ENCODE measurements at places on chromosomes 16 and 17. TPM values are rescaled to one million over a fixed set of nuclear protein-coding genes. Genes with fewer than 3 reads are reported as not detected.

Gene ELP5
- 62.5 TPM for total RNA-seq

GRCh38 chr16:1152123-1152638 lies 725 bp upstream of the CACNA1H start:
- no peak for DNase-seq
- H3K4me3 ChIP-seq: peak overlapping the region; percentile 62
- peaks cover 89% of the 10 kb centered on the region for H3K27me3 ChIP-seq

Gene LRRC59
- 23.7 TPM for total RNA-seq

- no peak for DNase-seq
- H3K4me1 ChIP-seq: peaks cover 53% of the 10 kb centered on the region
- H3K4me3 ChIP-seq: no peak overlapping the region
Observed at GRCh38 chr17:77326636-77327035, 185.9 kb downstream of the SEC14L1 start.

Gene HOXB13
- total RNA-seq: not detected

DNA sequence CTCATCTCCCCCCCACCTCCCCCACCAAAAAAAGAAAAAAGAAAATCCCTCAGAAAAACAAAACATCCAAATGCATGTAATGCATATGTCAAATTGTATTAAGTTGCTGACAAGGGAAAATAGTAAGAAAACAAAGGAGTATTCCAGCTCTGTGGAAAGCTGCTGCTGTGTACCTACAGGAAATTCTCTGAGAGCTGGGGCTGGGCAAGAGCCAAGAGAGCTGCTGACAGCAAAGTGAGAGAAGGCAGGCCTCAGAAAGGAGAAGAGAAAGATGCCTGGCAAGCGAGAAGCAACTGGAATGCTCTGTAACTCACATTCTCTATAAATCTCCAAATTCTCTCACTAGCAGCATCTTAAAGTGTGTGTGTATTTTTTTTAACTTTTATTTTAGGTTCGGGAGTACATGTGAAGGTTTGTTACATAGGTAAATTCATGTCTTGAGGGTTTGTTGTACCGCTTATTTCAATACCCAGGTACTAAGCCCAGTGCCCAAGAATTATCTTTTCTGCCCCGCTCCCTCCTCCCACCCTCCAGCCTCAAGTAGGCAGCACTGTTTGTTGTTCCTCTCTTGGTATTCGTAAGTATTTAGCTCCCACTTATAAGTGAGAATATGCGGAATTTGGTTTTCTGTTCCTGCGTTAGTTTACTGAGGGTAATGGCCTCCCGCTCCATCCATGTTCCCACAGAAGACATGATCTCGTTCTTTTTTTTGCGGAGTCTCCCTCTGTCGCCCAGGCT lies 24.4 kb downstream of the CNTROB start:
- peak; percentile 82 for DNase-seq
- H3K36me3 ChIP-seq: no peaks in the 10 kb centered on the region
- H3K4me3 ChIP-seq: no peak overlapping the region

DNA sequence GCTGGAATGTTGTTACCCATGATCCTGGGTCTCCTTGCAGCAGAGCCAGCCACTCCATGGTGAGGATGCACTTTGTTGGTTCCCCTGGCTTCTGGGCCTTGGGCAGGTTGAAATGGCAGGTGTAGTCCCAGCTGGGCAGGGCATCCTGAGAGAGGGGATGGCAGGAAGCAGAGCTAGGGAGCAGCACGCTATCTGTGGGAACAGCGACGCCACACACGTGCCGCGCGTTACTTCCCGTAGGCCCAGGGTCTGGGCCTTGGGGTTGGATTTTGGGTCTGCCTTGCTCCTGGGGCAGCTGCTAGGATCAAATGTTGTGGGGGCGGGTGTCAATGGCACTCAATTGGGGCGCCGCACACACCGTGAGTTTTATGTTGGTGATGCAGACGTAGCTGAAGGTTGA lies 368.0 kb downstream of the CPPED1 start:
- no peaks in the 10 kb centered on the region for H3K27me3 ChIP-seq
- H3K4me3 ChIP-seq: no peak overlapping the region
- no peaks in the 10 kb centered on the region for H3K36me3 ChIP-seq
- peaks cover 9% of the 10 kb centered on the region for H3K4me1 ChIP-seq
- DNase-seq: no peak

GRCh38 chr16:8798174-8798527 lies 512 bp downstream of the PMM2 start:
- H3K27me3 ChIP-seq: no peaks in the 10 kb centered on the region
- peak overlapping the region; percentile 83 for H3K27ac ChIP-seq
- peak overlapping the region; percentile 90 for H3K4me3 ChIP-seq
- no peak for DNase-seq

Gene PSKH1
- total RNA-seq: 19.5 TPM

Gene KRTAP2-2
- total RNA-seq: not detected

Gene SOX9
- 15.0 TPM for total RNA-seq

DNA sequence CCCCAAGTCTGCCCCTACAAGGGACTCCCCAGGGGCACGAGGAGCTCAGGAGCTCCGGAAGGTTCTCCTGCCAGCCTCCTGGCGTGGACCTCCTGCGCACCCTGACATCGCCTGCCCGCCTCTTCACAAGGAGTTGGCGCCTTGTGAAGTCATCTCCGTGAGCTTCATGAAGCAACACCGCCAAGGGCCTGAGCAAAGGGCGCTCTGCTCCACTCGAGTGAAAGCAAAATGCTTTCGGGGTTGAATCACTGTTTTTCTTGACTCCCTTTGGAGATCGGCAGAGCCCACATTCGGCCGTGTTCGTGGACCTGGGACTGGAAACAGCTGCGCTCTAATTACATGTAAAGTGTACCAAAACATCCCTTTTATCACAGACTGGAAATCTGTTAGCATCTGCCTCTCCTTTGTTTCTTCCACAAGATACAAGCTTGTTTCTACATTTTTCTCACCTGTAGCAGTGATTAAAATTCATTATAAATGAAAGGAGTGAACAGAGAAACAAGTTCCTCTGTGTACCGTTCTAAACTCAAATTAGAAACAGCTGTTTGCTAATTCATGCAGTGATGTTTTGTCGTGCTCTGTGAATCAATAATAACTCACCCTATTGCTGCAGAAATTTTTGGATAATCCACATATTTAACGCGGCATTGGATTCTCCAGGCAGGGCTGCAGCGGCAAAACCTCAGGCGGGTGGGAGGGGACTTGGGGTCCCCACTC lies 203.3 kb downstream of the ZNF423 start:
- H3K36me3 ChIP-seq: peaks cover 6% of the 10 kb centered on the region
- peaks cover 7% of the 10 kb centered on the region for H3K27me3 ChIP-seq
- DNase-seq: peak; percentile 67
- H3K4me1 ChIP-seq: peaks cover 4% of the 10 kb centered on the region
- peak overlapping the region; percentile 71 for H3K27ac ChIP-seq
- H3K4me3 ChIP-seq: no peak overlapping the region

GRCh38 chr16:65122724-65123395 lies 997 bp upstream of the CDH11 start:
- DNase-seq: peak; percentile 64
- no peaks in the 10 kb centered on the region for H3K36me3 ChIP-seq
- H3K4me1 ChIP-seq: peaks cover 41% of the 10 kb centered on the region
- peak overlapping the region; percentile 77 for H3K4me3 ChIP-seq
- H3K27me3 ChIP-seq: peaks cover 66% of the 10 kb centered on the region

DNA sequence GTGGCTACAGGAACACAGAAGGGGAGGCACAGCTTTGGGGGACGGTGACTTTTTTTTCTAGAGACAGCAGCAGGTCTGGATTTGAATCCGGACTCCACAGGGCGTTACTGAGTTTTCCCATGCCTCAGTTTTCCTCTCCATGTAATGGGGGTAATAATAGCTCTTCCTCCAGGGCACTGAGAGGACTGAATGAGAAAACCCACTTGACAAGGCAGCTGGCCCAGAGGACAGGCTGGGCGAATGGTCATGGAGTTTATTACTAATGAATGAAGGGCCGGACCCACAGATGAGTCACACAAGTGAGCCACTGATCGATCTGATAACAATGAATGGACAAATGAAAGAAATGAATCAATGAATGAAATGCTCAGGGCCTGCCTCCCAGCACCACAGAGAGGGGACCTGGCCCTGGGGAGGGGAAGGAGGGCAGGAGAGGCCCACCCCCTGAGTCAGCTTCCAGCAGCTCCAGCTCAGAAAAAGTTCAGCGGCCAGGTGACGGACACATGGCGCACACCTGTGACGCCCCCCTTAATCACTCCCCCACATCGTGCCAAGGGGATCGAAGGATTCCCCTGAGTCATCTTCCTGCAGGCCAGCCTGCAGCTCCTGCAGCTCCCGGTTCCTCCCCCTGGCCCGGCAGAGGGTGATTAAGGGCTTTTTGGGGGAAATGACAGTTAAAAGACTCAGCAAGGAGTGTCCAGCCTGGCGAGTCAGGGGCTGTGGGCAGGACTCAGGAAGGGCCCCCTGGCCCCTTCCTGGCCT lies 54.3 kb downstream of the SOCS1 start:
- H3K4me1 ChIP-seq: peaks cover 14% of the 10 kb centered on the region
- no peaks in the 10 kb centered on the region for H3K36me3 ChIP-seq
- H3K4me3 ChIP-seq: no peak overlapping the region
- H3K27me3 ChIP-seq: peaks cover 31% of the 10 kb centered on the region
- no peak overlapping the region for H3K27ac ChIP-seq

DNA sequence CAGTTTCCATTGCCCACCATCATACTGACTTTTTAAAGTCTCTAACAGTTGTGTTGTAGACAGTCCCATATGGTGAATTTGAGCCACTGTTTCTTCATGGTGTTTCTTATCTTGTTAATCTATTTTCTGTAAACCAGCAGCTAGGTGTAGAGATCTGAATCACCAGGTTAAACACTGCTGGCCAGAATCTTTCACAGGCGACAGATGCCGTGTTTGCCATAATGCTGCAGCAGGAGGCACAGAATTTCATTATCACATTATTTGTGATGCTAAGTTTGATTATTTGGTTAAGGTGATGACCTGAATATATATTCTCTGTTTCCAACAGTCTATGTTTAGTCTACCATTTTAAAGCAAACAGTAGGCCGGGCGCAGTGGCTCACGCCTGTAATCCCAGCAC lies 11.5 kb upstream of the CNGB1 start:
- no peaks in the 10 kb centered on the region for H3K27me3 ChIP-seq
- H3K4me3 ChIP-seq: no peak overlapping the region
- no peak overlapping the region for H3K27ac ChIP-seq
- DNase-seq: no peak
- no peaks in the 10 kb centered on the region for H3K36me3 ChIP-seq
- H3K4me1 ChIP-seq: peaks cover 18% of the 10 kb centered on the region

DNA sequence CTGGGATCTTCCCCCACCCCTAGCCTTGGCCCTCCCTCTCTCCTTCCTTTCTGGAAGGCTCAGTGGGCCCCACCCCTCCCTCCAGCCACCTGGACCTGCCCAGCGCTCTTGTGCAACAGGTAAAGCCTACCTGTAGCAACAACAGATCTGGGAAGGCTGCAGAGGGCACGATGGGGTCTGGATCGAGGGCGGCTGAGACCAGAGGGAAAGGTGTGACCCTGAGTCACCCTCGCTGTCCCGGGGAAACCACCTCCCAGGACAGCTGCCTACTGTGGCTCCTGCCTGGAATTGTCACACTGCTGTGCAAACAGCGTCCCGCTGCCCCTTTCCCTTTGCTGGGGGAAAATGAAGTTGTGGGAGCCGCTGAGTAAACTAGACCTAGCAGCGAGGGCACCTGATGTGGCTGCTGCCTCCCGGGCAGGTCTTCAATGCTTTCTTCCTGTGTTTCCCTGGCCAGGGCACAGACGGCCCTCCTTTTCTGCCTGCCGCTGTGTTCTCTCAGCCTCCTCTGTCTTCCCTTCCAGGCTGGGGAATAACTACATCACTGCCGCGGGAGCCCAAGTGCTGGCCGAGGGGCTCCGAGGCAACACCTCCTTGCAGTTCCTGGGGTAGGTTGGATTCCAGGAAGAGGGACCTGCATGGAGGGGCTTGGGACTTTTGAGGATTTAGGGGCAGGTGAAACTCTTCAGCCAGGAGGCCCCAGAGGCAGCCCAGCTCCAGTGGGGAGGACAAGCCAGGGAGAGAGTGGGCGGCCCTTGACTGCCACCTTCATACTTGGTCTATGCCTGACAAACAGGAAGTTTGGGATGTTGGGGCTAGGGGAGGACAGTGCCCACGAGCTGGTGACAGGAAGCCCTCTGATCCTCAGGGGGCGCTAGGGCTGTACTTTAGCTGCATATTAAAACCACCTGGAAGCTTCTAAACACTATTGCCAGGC lies 22.2 kb upstream of the CYLD start:
- no peak for DNase-seq
- H3K27ac ChIP-seq: no peak overlapping the region
- H3K27me3 ChIP-seq: peaks cover 21% of the 10 kb centered on the region
- no peak overlapping the region for H3K4me3 ChIP-seq
- H3K4me1 ChIP-seq: no peaks in the 10 kb centered on the region
- H3K36me3 ChIP-seq: no peaks in the 10 kb centered on the region

GRCh38 chr16:58727028-58727781 lies 6.9 kb downstream of the GOT2 start:
- no peak overlapping the region for H3K4me3 ChIP-seq
- peaks cover 18% of the 10 kb centered on the region for H3K36me3 ChIP-seq
- H3K4me1 ChIP-seq: peaks cover 49% of the 10 kb centered on the region
- peak overlapping the region; percentile 93 for H3K27ac ChIP-seq

DNA sequence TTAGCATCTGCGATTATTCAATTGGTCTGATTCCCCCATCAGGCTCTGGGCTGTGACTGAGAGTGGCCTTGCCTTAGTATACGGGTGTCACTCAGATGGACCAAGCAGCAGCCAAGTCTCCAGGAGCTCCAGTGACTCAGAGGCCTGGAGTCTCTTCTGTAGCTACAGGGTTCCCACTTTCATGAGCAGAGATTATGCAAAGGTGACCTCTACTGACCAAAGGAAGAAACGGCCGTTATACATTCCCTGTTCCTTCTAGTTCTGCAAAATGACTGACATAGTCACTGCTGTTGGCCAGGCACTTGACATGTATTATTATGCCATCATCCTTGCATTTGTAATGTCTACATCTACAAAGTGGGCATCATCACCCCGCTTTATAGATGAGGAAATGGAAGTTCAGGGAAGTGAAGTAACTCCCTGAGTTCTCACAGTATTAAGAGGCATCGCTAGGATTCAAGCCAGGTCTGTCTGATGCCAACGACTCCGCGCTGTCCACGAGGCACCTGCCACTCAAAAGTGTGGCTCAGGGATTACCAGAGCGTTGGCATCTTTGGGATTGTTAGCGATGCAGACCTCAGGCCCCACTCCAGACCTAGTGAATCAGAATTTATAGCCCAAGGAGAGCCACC lies 23.3 kb downstream of the SLC38A7 start:
- peak; percentile 27 for DNase-seq
- H3K27me3 ChIP-seq: no peaks in the 10 kb centered on the region
- H3K27ac ChIP-seq: no peak overlapping the region
- no peaks in the 10 kb centered on the region for H3K36me3 ChIP-seq

Gene CDK5R1
- 1.5 TPM for total RNA-seq

Gene GRB2
- 42.2 TPM for total RNA-seq

GRCh38 chr16:16151315-16151714 lies 72.0 kb downstream of the ABCC6 start:
- H3K36me3 ChIP-seq: no peaks in the 10 kb centered on the region
- H3K27ac ChIP-seq: no peak overlapping the region
- DNase-seq: no peak
- no peaks in the 10 kb centered on the region for H3K27me3 ChIP-seq

GRCh38 chr17:48219617-48220016 lies 112.1 kb downstream of the SNX11 start:
- no peak for DNase-seq
- H3K27me3 ChIP-seq: peaks cover 70% of the 10 kb centered on the region
- no peaks in the 10 kb centered on the region for H3K4me1 ChIP-seq
- H3K36me3 ChIP-seq: no peaks in the 10 kb centered on the region

Gene TP53TG3C
- 0.58 TPM for total RNA-seq

Gene COX4I1
- 1,881 TPM for total RNA-seq

Gene PDP2
- 2.8 TPM for total RNA-seq

GRCh38 chr17:55334881-55335540 lies 70.3 kb downstream of the HLF start:
- no peak overlapping the region for H3K27ac ChIP-seq
- H3K4me3 ChIP-seq: no peak overlapping the region
- no peaks in the 10 kb centered on the region for H3K36me3 ChIP-seq
- no peak for DNase-seq
- no peaks in the 10 kb centered on the region for H3K4me1 ChIP-seq
- H3K27me3 ChIP-seq: peaks cover 10% of the 10 kb centered on the region

Gene CLEC18A
- total RNA-seq: 0.22 TPM

Gene MARCHF10
- total RNA-seq: not detected
